ENCODE measurements at places on chromosomes 5 and 9. TPM values are rescaled to one million over a fixed set of nuclear protein-coding genes. Genes with fewer than 3 reads are reported as not detected.

- DNase-seq, result no peak
Observed at GRCh38 chr5:151002681-151003502, 17.5 kb upstream of the GPX3 start.

- no peak for DNase-seq
Observed at GRCh38 chr5:142114687-142115086, 6.1 kb downstream of the NDFIP1 start.

GRCh38 chr5:90434116-90434714 lies 24.7 kb upstream of the CETN3 start:
- DNase-seq, result no peak

The SPAG8 gene
- total RNA-seq, result 0.21 TPM

- DNase-seq, result no peak
Observed at GRCh38 chr9:8760000-8760767, 960.6 kb upstream of the DMAC1 start.

- DNase-seq, result no peak
Observed at GRCh38 chr9:77597057-77597456, 51.1 kb downstream of the GNA14 start.

- DNase-seq, result no peak
Observed at GRCh38 chr5:174046558-174046957, 1.1 kb downstream of the NSG2 start.

GRCh38 chr5:94832685-94833084 lies 214.2 kb downstream of the SLF1 start:
- no peak for DNase-seq

The SLC36A1 gene
- 26.5 TPM for total RNA-seq

The TAL2 gene
- total RNA-seq, result not detected

The PCDHGA5 gene
- 12.5 TPM for total RNA-seq

DNA sequence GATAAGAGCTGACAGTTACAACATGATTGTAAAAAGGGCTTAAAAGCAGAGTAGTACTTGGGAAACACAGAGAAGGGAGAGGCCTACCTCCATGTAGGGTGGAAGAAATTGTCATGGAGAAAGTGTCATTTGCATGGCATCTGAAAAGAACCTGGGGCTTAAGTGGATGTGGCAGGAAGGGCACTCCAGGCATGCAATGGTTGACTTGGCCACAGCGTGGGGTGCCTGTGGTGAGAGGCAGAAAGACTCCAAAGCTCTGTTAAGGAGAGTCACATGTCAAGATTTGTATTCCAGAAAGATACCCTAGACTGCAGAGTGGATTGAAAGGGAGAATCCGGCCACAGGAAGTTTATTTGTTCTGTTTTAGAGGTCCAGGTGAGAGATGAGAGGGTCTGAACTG lies 2.4 kb downstream of the POLR3G start:
- DNase-seq, result no peak

The TRPM3 gene
- 2.1 TPM for total RNA-seq

All from thoracic aorta (tissue), 2 donors.